Transverse colon (tissue), 4 donors: ENCODE measurements at places on chromosomes 3 and 15. TPM values are rescaled to one million over a fixed set of nuclear protein-coding genes. Genes with fewer than 3 reads are reported as not detected.
A peak's percentile ranks its signal among the peaks of the same experiment; 100 is the strongest.

The GRK7 gene
- 0.16 TPM for total RNA-seq

DNA sequence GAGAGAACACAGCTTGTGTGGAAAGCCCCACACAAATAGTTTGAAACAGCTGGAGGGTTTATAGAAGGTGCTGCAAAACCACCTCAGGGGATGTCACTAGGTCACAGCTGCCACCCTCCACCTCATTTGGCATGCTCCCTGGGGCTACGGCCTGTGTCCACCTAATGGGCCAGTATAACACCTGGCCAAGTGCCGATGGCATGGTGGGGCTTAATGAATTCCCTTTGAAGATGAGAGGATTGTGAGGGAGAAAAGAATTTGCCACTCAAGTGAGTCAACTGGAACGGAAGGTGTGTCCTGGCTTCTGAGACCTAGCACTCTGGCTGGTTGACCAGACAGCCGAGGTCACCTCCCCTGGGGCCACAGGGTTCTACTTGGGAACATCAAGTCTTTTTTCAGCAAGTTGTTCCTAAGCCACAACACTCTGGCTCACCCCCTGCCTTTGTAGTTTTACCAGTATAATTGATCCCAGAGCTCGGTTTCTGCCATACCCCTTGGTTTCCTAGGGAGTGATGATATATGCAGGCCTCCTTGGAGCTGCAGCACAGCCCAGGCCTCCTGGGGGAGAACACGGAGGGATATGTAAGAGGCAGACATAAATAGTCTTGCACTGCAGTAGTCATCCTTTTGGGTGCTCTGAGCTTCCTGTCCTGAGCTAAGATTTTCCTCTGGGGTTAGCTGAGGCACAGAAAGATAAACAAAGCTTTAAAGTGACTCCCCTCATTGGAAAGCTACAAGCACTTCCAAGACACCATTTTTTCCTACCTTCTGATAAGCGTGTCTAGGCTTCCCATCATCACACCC lies 178.2 kb upstream of the LPP start:
- H3K4me3 ChIP-seq = no peak overlapping the region
- H3K4me1 ChIP-seq = no peaks in the 10 kb centered on the region
- no peak overlapping the region for H3K27ac ChIP-seq
- no peaks in the 10 kb centered on the region for H3K36me3 ChIP-seq
- DNase-seq = no peak
- no peaks in the 10 kb centered on the region for H3K27me3 ChIP-seq

DNA sequence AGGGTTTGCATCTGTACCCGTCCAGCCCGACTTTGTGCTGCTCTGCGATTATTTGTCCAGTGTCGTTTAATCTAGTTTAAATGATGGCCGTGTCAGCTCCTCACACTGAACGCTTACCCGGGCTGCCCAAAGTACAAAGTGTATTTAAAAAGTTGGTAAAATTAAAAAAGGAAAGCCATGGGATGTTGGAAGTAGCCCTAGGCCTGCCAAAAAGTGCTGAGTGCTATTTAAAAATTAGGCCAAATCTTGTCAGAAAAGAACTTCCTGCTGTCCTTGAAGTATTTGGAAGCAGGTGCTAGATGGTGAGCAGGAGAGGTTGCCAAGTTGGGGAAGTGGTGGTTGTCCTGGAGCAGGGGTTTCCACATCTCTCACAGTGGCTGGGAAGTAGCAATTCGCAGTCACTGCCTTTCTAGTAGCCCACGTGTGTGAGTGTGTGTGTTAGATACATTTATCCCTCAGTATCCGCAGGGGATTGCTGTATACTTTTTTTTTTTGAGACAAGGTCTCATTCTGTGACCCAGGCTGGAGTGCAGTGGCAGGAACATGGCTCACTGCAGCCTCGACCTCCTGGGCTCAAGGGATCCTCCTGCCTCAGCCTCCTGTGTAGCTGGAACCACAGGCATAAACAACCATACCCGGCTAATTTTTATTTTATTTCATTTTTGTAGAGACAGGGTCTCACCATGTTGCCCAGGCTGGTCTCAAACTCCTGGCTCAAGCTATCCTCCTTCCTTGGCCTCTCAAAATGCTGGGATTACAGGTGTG lies 664 bp downstream of the PPCDC start:
- no peak for DNase-seq
- peaks cover 21% of the 10 kb centered on the region for H3K4me1 ChIP-seq
- H3K36me3 ChIP-seq = no peaks in the 10 kb centered on the region
- no peaks in the 10 kb centered on the region for H3K27me3 ChIP-seq
- peak overlapping the region; percentile 87 for H3K27ac ChIP-seq
- H3K4me3 ChIP-seq = peak overlapping the region; percentile 78

- H3K4me1 ChIP-seq = peaks cover 34% of the 10 kb centered on the region
- no peak overlapping the region for H3K4me3 ChIP-seq
- peak; percentile 75 for DNase-seq
- H3K27ac ChIP-seq = peak overlapping the region; percentile 45
Observed at GRCh38 chr3:32109256-32109655, 2.8 kb downstream of the GPD1L start.

The ACTRT3 gene
- total RNA-seq = 0.96 TPM

GRCh38 chr15:62124973-62125303 lies 40.1 kb downstream of the C2CD4B start:
- H3K4me3 ChIP-seq = no peak overlapping the region
- H3K36me3 ChIP-seq = no peaks in the 10 kb centered on the region
- no peak for DNase-seq
- H3K27ac ChIP-seq = peak overlapping the region; percentile 39
- no peaks in the 10 kb centered on the region for H3K27me3 ChIP-seq
- H3K4me1 ChIP-seq = peaks cover 50% of the 10 kb centered on the region

DNA sequence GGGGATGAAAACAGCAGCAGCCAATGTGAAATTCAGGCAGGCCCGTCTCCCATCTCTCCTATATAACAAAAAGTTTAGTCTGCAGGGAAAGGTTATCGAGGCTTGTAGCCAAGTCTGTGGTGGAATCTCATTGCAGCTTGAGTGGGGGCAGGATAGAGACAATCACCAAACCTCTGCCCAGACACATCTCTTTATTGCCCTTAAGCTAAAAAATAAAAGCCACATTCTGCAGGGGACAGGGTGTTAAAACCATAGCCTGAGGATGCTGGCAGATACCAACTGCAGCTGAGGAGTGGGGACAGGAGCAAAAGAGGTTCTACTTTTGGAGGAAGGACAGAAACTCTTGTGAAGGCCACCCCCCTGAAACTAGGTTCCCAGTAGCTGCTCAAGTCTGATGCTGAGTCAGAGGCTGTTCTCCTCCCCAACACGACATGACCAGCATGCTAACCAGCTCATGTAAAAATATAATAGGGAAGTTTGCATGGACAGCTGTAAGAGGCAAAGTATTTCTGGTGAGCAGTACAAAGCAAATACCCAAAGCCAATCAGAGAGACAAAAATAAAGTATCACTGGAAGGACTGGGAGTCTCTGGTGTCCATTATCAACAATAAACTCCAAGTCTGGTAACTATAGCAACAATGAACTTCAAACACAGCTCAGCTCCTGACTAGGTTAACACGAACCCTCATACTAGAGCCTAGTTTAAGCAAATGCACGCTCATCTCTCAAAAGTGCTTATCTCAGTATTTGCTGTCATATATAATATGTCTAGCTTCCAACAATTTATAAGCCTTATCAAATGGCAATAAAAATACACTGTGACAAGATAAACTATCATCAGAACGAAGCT lies 362.2 kb upstream of the SLCO3A1 start:
- no peaks in the 10 kb centered on the region for H3K27me3 ChIP-seq
- no peaks in the 10 kb centered on the region for H3K4me1 ChIP-seq
- no peak for DNase-seq
- H3K4me3 ChIP-seq = no peak overlapping the region
- H3K27ac ChIP-seq = no peak overlapping the region

The RETNLB gene
- 62.7 TPM for total RNA-seq

- no peaks in the 10 kb centered on the region for H3K4me1 ChIP-seq
- H3K4me3 ChIP-seq = no peak overlapping the region
- H3K36me3 ChIP-seq = no peaks in the 10 kb centered on the region
- no peaks in the 10 kb centered on the region for H3K27me3 ChIP-seq
Observed at GRCh38 chr3:172989373-172989772, 151.7 kb downstream of the SPATA16 start.

GRCh38 chr15:40449275-40449674 lies 8.5 kb downstream of the BAHD1 start:
- DNase-seq = no peak
- H3K4me1 ChIP-seq = peaks cover 67% of the 10 kb centered on the region
- no peak overlapping the region for H3K27ac ChIP-seq
- no peaks in the 10 kb centered on the region for H3K27me3 ChIP-seq
- no peak overlapping the region for H3K4me3 ChIP-seq
- H3K36me3 ChIP-seq = no peaks in the 10 kb centered on the region

- no peaks in the 10 kb centered on the region for H3K4me1 ChIP-seq
- DNase-seq = no peak
- no peak overlapping the region for H3K27ac ChIP-seq
- no peaks in the 10 kb centered on the region for H3K27me3 ChIP-seq
Observed at GRCh38 chr3:17798000-17798399, 55.6 kb upstream of the TBC1D5 start.

The PTPRG gene
- 83.4 TPM for total RNA-seq

- H3K4me3 ChIP-seq = no peak overlapping the region
- no peak for DNase-seq
- H3K27me3 ChIP-seq = no peaks in the 10 kb centered on the region
- no peak overlapping the region for H3K27ac ChIP-seq
- no peaks in the 10 kb centered on the region for H3K36me3 ChIP-seq
- H3K4me1 ChIP-seq = no peaks in the 10 kb centered on the region
Observed at GRCh38 chr3:66744521-66744920, 243.7 kb upstream of the LRIG1 start.

- DNase-seq = no peak
- H3K4me3 ChIP-seq = no peak overlapping the region
- no peaks in the 10 kb centered on the region for H3K36me3 ChIP-seq
- H3K27me3 ChIP-seq = no peaks in the 10 kb centered on the region
Observed at GRCh38 chr3:66439666-66440344, 61.0 kb downstream of the LRIG1 start.

GRCh38 chr3:132256989-132257388 lies 60.2 kb upstream of the ACP3 start:
- H3K27ac ChIP-seq = no peak overlapping the region
- peak; percentile 16 for DNase-seq
- no peaks in the 10 kb centered on the region for H3K27me3 ChIP-seq

The KCNMB2 gene
- not detected for total RNA-seq

DNA sequence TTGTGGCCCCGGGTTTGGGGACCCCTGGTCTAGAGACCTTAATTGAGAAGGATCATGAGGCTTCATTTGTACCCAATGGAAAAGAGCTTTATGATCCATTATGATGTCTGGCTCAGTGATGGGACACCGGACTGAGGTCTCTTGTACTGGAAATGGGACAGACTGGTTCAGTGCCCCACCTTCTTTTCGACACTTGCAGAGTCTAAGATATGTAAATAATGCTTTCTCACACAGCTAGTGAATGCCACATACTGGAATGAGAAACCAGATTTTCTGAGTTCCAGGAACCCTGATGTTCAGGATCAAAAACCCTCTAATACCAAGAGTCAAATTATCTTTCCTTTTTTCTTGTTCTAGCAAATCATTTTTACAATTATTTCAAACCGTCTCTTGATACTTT lies 116.3 kb upstream of the ARPP21 start:
- no peak overlapping the region for H3K27ac ChIP-seq
- no peaks in the 10 kb centered on the region for H3K4me1 ChIP-seq
- no peaks in the 10 kb centered on the region for H3K36me3 ChIP-seq

- H3K4me1 ChIP-seq = peaks cover 52% of the 10 kb centered on the region
- H3K36me3 ChIP-seq = no peaks in the 10 kb centered on the region
- H3K4me3 ChIP-seq = peak overlapping the region; percentile 93
- no peak for DNase-seq
- H3K27me3 ChIP-seq = no peaks in the 10 kb centered on the region
Observed at GRCh38 chr15:72229076-72229946, 1.7 kb downstream of the PKM start.

GRCh38 chr3:184158404-184158803 lies 3.2 kb downstream of the DVL3 start:
- peaks cover 53% of the 10 kb centered on the region for H3K4me1 ChIP-seq
- no peaks in the 10 kb centered on the region for H3K27me3 ChIP-seq
- no peak overlapping the region for H3K4me3 ChIP-seq
- no peak for DNase-seq
- H3K36me3 ChIP-seq = no peaks in the 10 kb centered on the region
- H3K27ac ChIP-seq = peak overlapping the region; percentile 98

DNA sequence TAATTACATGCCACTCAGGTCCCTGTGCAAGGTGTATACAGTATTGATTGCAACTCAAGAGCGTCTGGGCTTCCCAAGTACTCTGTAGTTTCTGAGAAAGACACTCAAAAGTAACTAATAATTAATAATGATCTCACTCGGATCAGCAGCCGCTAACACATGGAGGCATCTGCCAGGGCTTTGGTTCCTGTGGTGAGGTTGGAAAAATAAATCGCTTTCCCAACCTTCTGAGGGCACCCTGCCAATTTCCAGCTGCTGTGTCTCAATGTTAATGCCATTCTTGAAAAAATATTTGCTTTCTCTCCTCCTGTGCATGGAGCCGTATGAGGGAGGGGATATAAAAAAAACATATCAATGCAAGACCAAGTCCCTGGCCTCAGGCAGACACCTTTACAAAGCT lies 116.5 kb upstream of the SLC2A2 start:
- no peaks in the 10 kb centered on the region for H3K36me3 ChIP-seq
- no peak for DNase-seq
- H3K4me3 ChIP-seq = no peak overlapping the region
- H3K27me3 ChIP-seq = no peaks in the 10 kb centered on the region
- H3K27ac ChIP-seq = no peak overlapping the region

DNA sequence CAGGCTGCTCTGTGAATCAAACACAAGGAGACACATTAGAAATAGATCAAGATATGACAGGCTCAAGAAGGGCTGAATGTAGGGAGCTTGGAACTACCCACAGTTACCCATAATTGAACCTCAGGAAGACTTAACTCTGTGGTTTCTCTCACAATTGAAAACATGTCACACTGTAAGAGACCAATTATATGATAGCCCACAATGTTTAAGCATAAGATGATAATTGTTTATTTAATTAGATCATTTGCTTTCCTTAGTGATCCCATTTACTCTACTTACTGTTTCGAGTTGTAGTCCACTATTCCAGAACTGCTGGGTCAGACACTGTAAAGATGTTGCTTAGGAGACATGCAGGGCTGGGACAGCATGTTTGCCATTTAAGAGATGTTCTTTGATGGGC lies 201.3 kb upstream of the RARB start:
- H3K36me3 ChIP-seq = no peaks in the 10 kb centered on the region
- no peak for DNase-seq
- no peaks in the 10 kb centered on the region for H3K27me3 ChIP-seq
- no peak overlapping the region for H3K27ac ChIP-seq
- no peaks in the 10 kb centered on the region for H3K4me1 ChIP-seq
- no peak overlapping the region for H3K4me3 ChIP-seq

- H3K4me1 ChIP-seq = no peaks in the 10 kb centered on the region
- H3K27ac ChIP-seq = no peak overlapping the region
- H3K36me3 ChIP-seq = no peaks in the 10 kb centered on the region
- no peak overlapping the region for H3K4me3 ChIP-seq
Observed at GRCh38 chr3:109569135-109569846, 231.9 kb upstream of the DPPA4 start.

The GRM2 gene
- not detected for total RNA-seq

GRCh38 chr3:40864146-40864782 lies 335.0 kb upstream of the CTNNB1 start:
- H3K27ac ChIP-seq = no peak overlapping the region
- H3K27me3 ChIP-seq = no peaks in the 10 kb centered on the region
- no peak overlapping the region for H3K4me3 ChIP-seq
- H3K36me3 ChIP-seq = no peaks in the 10 kb centered on the region
- no peaks in the 10 kb centered on the region for H3K4me1 ChIP-seq
- DNase-seq = no peak

GRCh38 chr3:184540777-184541681 lies 20.6 kb upstream of the EPHB3 start:
- H3K27ac ChIP-seq = no peak overlapping the region
- no peak overlapping the region for H3K4me3 ChIP-seq
- H3K27me3 ChIP-seq = peaks cover 53% of the 10 kb centered on the region
- peak; percentile 87 for DNase-seq

The CCR9 gene
- 0.14 TPM for total RNA-seq
